Fibroblast of pulmonary artery (primary cell): ENCODE measurements at places on chromosomes 1 and 21.

DNA sequence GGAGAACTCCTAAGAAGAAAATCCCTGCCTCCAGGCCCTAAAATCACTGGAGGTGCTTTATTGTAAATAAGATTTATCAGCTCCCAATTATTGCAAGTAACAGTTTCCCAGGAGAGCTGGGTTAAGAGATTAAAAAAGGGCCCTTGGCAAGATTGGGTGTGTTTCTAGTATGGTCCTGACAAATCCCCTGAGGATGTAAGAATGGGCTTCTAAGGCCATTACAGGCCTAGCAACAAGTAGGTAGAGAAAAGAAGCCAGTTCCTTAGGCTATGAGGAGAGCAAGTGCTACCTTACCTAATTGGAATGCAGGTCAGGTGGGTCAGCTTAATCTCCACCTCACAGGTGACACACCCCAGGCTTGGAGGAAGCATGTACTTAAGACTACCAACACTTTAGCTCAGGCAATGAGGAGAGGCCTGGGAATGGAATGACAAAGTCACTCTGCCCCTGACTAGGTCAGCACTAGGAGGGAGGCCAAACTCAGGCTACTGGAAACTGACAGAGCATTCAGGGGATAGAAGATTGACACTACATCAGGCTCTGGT, 6.8 kb upstream of the OTUD7B start:
- DNase-seq, result no peak

- DNase-seq, result peak; percentile 90
Measured at GRCh38 chr1:151457911-151458801, 1.1 kb downstream of the POGZ start.

DNA sequence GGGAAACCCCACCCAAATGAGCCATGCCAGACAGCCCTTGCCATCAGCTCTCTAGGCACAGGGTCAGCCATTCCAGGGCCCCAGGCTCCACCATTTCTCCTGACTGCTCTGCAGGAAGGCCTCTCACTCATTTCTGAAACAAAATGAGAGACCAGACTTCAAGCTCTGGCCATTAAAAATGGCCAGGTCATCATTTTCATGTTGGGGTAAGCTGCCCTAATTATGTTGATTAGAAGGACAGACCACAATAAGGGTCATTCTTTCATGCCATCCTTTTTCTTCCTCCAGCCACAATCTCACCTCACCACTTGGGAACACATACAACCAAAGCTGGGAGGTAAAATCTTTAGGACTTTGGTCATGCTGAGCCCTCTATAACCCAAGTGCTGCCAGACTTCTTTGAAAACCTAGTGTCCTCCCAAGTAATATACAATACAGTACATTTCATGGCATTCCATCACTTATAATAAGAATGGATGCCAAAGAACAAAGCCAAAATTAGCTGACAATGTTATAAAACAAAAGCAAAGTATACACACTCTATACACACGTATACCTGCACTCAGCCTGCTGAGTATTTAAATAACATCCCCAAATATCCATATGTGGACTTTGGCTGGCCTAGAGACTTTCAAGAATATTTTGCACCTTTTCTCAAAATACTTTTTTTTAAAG, 22.4 kb upstream of the RBBP5 start:
- no peak for DNase-seq

DNA sequence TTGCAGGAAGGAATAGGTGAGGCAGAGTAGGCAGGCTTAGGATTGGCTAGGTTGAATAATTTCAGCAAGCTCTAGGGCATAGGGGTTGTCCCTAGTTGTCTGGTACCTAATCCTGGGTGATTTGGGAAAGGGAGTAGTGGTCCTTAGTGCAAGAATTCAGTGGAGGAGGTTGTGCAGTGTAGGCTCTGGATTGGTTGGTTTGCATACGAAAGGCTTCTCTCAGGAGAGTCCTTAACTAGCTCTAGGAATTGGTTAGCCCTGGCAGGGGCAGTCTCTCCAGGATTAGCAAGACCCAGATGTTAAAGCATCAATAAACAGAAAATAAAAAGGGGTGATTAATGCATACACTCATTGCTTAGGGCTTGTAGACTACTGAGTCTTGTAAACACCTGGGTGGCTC, 9.6 kb upstream of the CD101 start:
- DNase-seq, result no peak

- DNase-seq, result peak; percentile 4
Measured at GRCh38 chr1:207628776-207629175, 16.2 kb upstream of the CR1L start.

- no peak for DNase-seq
Measured at GRCh38 chr1:69409731-69410456, 157.8 kb upstream of the LRRC7 start.

- no peak for DNase-seq
Measured at GRCh38 chr1:165069829-165070228, 286.7 kb downstream of the LMX1A start.

GRCh38 chr1:12075195-12076114, 12.4 kb downstream of the TNFRSF8 start:
- peak; percentile 97 for DNase-seq

DNA sequence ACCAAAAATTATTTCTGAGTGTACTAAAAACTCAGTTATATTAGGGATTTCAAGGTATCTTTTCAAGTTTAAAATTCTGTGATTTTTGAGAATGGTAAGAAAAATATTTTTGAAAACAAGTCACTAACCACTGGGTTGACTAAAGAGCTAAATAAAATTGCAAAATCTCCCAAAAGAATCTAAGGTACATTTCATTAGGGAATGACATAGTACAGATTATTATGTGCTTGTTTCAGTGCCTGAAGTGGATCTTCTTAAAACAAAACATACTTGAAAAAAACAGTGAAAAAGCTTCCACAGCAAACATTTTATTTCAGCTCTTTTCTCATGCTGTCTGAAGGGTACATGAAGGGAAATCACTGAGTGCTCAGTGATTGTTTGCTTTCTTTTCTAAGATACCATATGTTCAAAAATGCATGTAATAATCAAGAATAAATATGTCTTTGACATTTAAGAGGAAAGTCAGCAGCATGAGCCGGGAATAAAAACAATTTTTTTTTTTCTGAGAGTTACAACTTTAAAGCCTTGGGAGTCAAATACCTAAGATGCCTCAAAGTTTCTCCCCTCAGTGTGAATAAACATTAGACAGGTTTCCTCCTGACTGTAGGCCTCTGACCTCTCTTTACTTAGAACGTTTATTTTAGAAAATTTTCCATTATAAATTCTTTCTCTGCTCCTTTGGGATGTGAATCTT, 200.7 kb downstream of the KCNT2 start:
- DNase-seq, result peak; percentile 67

GRCh38 chr1:1680031-1680911, 12.3 kb downstream of the SLC35E2B start:
- no peak for DNase-seq

DNA sequence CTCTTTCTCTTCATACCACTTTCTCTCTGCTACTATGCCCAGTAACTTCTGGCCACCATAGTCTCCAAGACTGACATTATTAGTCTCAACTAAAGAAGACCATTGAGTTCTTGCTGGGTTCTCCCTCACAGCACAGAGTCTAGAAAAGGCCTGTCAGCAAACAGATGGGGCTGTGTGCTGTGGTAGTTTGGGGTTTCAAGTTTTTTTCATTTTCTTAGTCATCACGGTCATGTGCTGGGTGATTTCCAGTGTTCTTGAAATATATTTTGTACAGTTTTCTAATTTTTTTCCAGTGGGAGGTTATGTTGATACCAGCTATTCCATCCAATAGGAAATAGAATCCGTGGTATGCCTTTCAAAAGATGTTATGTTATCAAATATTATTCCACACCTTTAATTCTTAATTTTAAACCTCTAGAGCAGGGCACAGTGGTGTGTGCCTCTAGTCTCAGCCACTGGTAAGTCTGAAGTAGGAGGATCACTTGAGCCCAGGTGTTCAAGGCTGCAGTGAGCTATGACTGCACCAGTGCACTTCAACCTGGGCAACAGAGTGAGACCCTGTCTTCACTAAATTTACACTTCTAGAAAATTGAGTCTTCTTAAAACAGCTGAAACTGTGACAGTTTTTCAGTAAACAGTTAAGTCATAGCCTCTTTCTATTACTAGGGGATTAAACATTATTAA, 8.3 kb downstream of the CFHR2 start:
- peak; percentile 0 for DNase-seq

GRCh38 chr1:238248356-238248755, 357.6 kb upstream of the ZP4 start:
- DNase-seq, result no peak

- DNase-seq, result no peak
Measured at GRCh38 chr1:217090060-217090911, 367.1 kb upstream of the ESRRG start.

DNA sequence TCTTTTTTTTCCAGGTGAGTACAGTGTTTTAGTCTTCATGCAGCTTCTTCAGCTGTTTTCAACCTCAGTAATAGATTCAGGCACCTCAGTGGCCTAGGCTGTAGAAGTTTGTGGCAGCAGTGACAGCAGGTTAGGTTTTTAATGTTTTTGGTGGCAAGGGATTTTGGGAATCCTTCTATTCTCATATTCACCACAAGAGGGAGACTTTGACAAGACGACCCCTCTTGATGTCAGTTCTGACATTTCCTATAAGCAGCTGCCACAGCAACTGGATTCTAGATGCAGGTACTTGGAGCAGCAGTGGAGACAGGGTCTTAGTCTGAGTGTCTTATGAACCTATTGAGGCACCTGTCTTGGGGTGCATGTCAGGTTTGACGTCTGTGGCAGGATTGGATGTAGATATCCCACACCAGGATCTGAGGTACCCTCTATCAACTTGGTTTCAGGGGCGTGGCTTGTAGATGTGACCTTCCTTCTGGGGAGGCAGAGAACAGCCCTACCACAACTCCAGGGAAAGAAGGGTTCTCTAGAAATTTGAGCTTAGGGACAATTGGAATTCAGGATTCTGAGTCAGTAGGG, 1104.2 kb upstream of the TMPRSS15 start:
- peak; percentile 4 for DNase-seq

DNA sequence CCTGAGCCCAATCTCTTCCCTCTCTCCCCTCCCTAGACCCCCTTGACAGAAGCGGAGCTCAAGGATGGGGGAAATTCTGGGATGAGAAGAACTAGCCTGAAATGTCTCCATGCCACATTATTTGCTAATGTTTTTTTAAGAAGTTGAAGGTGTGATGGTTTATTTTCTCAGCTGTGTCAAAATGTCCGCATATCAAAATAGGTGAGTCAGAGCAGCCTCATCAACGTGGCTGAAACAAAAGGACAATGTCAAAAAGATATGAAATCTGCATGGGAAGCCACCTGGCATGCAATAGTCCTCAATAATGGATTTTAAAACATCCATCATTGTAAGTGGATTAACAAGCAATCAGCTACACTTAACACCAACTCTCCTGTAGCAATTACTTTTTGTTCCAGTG, 101.4 kb downstream of the BEND5 start:
- no peak for DNase-seq

GRCh38 chr1:44029260-44029910, 1.9 kb downstream of the SLC6A9 start:
- DNase-seq, result no peak

- peak; percentile 87 for DNase-seq
Measured at GRCh38 chr21:36976882-36977651, 10.6 kb upstream of the HLCS start.

GRCh38 chr21:46118316-46119143, 20.6 kb downstream of the COL6A2 start:
- no peak for DNase-seq

DNA sequence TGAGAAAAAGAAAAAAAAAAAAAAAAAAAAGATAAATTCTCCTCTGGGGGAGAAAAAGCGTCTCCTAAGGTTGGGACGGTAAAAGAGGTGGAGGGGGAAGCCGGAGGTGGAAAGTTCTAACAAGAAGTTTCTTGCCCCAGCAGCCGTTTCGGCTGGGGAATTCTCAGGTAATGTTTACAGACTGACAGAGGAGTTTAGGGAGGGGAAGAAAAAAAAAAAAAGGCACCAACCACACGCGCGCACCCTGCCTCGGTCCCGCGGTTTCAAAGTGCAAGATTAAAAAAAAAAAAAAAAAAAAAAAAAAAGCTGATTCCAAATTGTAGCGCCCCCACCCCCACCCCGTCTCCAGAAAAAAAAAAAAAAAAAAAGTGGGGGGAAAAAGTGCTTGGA, 504 bp downstream of the DHRS3 start:
- no peak for DNase-seq

DNA sequence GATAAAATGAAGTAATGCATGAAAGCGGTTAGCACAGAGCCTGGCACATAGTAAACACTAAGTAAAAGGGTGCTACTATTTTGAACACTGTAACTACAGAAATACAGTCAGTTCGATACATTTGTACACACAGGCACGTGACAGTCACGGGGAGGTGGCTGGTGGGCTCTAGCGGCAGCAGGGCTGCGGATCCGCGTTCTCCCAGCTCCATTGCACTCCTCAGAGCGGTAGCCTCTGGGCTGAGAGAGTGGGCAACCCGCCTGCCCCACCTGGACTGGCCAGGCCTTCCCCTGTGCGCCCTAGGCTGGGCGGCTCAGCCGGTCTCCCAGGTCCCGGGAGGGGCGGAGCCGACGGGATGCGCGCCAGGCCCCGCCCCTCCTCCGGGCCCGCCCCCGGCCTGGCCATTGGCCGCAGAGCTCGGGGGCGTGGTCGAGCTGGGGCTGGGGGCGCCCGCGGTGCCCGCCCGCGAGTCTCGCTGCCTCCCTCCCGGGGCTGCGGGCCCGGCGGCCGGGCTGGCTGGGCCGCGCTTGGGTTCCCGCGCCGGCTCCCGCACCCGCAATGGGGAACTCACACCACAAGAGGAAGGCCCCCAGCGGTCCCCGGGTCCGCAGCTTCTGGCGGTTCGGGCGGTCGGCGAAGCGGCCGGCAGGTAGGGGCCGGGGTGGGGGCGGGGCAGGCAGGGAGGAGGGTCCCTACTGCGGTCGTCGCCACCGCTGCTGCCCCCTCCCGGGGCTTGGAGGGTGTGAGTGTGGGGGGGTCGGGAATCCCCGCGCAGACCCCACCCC, 51.2 kb upstream of the SYNC start:
- peak; percentile 47 for DNase-seq

- DNase-seq, result peak; percentile 76
Measured at GRCh38 chr1:36350659-36351226, 27.3 kb upstream of the EVA1B start.

DNA sequence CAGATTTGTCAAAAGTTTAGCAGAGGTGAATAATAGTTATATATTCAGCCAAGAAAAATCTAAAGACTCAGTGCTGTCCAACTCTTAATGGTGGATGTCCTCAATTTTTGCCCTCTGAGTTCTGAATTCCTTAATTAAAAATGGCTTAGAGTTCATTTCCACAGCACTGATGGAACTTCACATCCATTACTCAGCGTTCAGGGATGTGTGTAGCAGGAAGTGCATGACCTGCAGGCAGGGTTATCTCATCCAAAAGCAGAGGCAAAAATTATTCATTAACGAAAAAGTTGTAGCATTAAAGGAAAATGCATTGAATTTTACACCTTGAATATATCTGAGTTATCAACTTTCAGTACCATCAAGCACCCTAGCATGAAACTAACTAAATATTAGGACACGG, 96.7 kb downstream of the ZP4 start:
- DNase-seq, result peak; percentile 16

GRCh38 chr1:9321480-9321849, 28.8 kb downstream of the SPSB1 start:
- peak; percentile 77 for DNase-seq

- peak; percentile 80 for DNase-seq
Measured at GRCh38 chr1:22673486-22674409, 20.7 kb downstream of the C1QB start.

- no peak for DNase-seq
Measured at GRCh38 chr1:58304346-58304975, 242.1 kb downstream of the OMA1 start.

- DNase-seq, result no peak
Measured at GRCh38 chr1:119544165-119544762, 37.3 kb downstream of the HSD3B1 start.
